ENCODE measurements at places on chromosomes 5 and 9.

DNA sequence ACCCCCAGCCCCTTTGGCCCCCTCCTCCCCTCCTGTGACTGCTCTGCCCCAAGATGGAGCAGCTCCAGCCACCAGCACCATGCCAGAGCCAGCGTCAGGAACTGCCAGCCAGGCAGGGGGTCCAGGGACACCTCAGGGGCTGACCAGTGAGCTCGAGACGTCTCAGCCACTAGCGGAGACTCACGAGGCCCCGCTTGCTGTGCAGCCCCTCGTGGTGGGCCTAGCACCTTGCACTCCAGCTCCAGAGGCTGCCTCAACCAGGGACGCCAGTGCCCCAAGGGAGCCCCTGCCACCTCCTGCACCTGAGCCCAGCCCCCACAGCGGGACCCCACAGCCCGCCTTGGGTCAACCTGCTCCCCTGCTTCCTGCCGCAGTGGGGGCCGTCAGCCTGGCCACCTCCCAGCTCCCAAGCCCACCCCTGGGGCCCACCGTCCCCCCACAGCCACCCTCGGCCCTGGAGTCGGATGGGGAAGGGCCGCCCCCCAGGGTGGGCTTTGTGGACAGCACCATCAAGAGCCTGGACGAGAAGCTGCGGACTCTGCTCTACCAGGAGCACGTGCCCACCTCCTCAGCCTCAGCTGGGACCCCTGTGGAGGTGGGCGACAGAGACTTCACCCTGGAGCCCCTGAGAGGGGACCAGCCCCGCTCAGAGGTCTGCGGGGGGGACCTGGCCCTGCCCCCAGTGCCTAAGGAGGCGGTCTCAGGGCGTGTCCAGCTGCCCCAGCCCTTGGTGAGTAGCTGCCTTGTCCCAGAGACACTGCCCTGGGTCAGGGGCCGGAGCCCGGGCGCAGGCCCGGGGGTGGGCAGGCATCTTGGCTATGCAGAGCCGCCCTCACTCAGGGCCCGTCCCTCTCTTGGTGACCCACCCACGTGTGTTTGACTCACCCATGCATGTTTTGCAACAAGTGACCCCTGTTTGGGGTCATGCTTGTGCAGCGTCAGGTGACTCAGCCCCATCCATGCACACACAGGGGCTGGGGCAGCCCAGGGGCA is 105.2 kb downstream of the WNK2 start:
- no peak for DNase-seq

DNA sequence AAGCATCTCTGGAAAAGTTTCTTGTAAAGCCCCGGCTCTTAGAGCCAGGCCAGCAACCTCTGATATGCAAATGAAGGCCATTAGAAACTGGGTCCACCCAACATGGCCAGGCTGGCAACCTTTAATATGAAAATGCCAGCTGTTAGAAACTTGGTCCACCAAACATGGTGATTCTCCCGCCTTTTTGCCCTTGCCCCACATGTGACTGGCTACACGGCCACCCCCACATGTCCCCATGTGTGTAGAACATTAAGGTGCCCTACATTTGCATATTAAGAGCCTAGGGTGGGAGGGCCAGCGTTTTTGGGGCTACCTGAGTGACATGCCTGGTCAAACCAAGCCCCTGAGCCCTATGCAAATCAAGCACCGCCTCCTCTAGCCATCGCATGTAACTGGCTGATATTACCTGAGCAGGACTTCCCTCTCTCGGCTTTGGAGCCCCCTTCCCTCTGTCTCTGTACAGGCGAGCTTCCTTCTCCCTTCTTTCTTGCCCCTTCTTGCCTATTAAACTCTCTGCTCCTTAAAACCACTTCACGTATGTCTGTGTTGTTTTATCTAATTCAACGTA is 39.0 kb downstream of the S100Z start:
- DNase-seq: no peak

DNA sequence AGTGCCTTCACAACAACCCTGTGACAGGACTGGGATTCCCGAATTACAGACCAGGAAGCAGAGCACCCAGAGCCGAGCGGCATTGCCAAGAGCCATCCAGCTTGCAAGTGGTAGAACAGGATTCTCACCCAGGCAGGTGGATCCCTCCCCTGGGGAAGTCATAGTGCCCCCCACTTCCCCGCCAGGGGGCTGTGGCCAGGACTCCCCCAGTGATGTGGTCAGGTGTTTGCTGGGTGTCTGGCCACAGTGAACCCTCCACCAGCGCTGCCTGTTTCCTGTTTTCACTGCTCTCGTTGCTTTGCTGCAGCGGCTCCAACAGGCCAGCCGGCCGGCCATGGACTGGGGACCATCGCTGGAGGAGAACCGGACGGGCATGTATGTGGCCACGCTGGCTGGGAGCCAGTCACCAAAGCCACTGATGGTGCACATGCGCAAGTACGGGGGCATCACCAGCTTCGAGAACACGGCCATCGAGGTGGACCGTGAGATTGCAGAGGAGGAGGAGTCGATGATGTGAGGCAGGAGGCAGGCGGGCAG is 19.3 kb downstream of the SLC6A7 start:
- DNase-seq: peak; percentile 0

DNA sequence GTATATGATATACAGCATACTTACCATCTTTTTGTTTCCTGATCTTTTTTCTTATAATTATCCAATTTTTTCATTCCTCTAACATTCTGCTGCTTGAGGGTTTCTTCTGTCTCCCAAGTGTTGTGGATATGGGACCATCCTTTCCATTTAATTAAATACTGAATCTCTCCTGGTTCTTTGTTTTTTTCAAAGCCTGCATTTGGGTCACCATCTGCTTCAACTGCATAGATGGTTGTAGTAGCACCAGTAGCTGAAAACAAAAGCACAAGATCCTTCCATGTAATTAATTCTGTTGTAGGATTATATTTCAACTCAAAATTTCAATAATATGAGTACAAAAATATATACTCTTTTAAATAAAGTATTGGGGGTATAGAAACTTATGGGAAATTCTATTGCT is 29.4 kb downstream of the CHD1 start:
- no peak for DNase-seq

- DNase-seq: no peak
Observed at GRCh38 chr5:417301-418161, 25.4 kb upstream of the EXOC3 start.

DNA sequence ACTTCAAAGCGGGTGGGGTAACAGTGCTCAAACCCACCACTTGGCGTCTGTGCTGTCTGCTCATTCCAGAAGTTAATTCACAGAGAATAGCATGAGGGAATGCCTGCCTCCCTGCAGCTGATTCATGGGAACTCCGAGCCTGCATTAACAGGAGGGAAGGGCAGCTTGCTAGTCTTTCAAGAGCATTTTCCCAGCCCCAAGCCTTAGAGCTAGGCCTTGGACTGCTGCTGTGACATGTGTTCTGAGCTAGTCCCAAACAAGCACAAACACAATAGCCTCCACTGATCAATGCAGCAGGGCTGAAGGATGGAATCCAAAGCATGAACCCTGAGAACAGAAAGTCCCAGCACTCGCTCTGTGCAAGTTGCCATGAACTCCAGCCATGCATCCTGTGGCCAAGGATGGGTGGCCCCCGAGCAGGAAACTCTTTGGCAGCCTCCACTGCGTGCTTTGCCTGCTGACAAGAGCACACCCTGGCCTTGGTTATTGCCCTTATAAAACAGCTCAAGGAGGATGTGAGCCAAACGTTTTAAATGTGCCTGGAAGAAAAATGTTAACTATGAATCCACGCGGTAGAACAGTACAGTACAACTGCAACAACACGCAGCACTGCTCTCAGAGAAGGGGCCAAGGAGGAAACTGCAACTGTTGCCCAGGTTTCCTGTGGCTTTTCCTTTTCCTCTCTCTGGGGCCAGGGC is 653.1 kb upstream of the KLF4 start:
- no peak for DNase-seq

DNA sequence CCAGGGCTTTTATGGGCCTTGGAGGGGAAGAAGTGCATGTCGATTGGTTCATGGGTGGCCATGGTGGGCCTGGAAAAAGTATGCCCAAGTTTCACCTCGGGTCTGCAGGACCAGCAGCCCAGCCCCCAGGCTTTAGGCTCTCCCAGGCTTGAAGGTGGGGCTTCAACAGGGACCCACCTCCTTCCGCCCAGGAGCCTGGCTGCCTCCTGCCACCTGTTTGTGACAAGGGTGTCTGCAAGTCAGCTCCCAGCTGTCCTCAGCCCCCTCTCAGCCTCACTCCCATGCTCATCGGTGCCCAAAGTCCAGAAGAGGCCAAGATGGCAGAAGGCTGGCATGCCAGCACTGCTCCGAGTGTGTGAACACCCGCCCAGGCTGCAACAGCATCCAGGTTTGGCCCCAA is 1063.2 kb upstream of the ACO1 start:
- no peak for DNase-seq

- DNase-seq: no peak
Observed at GRCh38 chr9:9598723-9599122, 1014.1 kb downstream of the PTPRD start.

DNA sequence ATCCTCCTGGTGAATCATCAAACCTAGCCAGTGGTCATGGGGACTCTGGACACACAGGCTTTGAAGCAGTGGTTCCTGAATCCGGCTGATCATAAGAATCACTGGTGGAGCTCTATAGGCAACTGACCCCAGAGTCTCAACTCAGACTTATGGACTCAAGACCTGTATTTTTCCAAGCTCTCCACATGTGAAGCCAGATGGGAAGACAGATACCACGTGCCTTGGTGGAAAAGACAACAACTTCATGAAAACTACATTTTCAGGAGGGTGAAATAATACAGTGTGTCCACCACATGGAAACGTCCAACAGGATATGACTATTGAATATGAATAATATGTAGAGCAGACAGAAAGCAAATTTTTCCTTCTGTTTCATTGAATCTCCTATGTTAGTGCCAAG is 33.7 kb downstream of the GABRP start:
- DNase-seq: no peak

GRCh38 chr5:56176871-56177533 is 56.1 kb downstream of the ANKRD55 start:
- no peak for DNase-seq

DNA sequence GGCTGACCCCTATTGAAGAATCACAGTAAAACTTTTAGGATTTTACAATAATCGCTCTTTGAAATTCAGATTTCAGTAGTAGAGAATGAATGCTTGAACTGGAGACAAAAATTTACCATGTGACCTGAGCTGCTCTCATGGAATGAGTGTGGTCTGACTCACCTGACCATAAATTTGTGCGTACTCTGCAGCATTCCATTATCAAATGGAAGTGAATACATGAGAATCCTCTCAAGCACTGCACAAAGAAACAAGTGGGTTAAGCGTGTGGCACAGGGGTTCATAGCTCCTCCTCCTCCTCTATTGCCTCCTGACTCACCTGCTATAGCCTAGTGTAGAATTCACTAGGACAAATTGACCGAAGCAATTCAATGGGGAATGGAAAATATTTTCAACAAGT is 269.8 kb upstream of the CDH9 start:
- no peak for DNase-seq

GRCh38 chr9:27413511-27414219 is 110.4 kb upstream of the IFNK start:
- DNase-seq: no peak

GRCh38 chr5:179158556-179158955 is 98.4 kb downstream of the ZNF354C start:
- no peak for DNase-seq

DNA sequence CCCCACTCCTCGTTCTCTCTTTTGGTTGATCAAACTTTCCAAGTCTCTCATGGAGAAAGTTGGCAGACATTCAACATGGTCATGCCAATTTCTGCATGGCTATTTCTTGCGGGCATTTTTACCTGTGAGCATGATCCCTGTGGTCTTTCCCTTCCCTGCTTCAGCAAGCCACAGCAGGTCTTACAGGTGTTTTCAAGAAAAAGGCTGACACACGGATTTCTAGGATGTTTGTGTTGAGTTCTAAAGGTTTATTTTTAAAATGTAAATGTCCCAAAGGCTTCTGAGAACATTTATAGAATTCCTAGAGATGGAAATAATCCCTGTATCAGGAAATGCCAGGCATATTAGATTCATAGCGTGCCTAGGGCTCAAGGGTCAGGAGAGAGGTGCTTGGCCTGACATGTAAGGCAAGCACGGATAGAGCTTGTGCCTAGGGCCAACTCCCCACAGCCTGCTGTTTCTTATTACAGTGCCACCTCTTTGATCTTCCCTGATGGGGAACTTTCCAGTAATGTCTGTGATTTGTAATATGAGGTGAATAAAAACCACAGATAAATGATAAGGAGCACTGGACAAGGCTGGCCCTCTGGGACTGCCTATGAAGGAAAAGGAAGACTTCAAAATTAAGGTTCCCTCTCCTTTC is 79.8 kb downstream of the MUSK start:
- no peak for DNase-seq

- DNase-seq: no peak
Observed at GRCh38 chr5:61619289-61619688, 287.2 kb downstream of the ZSWIM6 start.

DNA sequence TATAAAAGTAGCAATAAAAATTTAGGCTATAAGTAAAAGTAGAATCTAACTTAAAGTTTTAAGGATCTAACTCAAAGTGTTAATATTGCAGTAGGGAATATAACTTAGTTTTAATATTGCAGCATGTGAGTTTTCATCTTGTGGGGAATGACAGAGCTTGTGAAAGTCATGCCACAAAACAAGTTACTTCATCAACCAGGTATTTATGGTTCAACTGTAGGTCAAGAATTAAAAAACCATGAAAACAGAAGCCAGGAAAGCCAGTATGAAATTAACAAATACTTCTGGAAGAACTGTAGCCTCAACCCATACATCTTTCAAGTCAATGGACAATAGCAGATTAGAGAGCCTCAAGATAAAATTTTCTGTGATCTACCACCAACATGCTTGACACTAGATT is 19.0 kb downstream of the HMGCS1 start:
- DNase-seq: no peak

DNA sequence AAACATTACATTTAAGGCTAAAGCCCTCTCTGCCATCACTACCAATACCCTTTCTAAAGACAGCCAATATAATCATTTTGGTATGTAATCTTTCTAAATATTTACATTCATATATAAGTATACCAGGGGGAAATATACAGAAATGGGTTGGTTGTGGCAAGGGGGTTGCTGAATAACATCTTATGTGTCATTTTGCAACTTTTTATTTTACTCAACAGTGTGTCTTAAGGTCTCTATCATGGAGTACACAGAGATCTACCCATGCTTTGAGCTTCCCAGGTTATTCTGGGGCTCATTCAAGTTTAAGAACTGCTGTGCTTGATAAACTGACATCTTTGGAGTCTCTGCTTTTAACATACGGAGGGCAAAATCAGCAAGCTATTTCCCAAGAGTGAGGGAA is 7.4 kb upstream of the FAT2 start:
- DNase-seq: no peak

DNA sequence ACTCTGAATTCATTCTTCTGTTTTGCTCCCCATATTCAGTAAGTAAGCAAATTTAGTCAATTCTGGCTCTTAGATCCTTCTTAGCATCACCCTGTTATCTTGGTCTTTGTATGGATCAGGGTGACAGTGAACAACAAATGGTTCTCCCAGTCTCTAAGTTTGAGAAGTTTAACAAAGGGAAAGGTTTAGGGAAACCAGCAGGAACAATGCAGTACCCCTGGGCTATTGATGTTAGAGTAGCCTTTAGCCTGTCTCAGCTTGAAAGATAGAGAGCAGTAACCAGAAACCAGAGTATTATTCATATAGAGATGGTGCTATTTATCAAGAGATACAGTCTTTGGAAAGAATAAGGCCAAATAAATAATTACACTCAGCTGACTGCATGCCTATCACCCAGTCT is 241.8 kb downstream of the CDH12 start:
- no peak for DNase-seq

GRCh38 chr9:97910357-97910756 is 11.9 kb downstream of the TRMO start:
- DNase-seq: peak; percentile 57

- DNase-seq: no peak
Observed at GRCh38 chr5:1762121-1762882, 37.3 kb downstream of the MRPL36 start.

All from CD4-positive, alpha-beta T cell treated with Interleukin-15 for 4 hours (primary cell).